ENCODE measurements at places on chromosomes 5 and 9.

GRCh38 chr5:158023266-158023665, 164.3 kb upstream of the CLINT1 start:
- no peak for DNase-seq

DNA sequence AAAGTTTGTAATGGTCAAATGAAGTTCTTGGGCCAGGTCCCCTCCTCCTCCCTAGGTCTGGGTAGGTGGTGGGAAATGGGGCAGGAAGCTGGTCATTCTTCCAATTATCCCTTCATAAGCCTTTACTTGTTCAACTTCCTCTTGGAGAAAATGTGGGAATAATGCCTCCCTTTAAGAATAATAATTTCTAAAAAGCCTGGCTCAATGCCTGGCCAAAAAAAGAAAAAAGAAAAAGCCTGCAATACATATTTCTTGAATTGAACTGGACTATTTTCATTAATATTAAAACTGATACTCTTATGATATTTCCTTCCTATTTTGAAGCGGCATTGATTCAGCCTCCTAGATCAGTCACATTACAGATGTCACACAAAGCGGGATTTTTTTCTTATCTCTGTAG, 600.9 kb downstream of the CCDC171 start:
- DNase-seq = no peak

GRCh38 chr5:7714697-7715096, 136.2 kb downstream of the CFAP90 start:
- no peak for DNase-seq

DNA sequence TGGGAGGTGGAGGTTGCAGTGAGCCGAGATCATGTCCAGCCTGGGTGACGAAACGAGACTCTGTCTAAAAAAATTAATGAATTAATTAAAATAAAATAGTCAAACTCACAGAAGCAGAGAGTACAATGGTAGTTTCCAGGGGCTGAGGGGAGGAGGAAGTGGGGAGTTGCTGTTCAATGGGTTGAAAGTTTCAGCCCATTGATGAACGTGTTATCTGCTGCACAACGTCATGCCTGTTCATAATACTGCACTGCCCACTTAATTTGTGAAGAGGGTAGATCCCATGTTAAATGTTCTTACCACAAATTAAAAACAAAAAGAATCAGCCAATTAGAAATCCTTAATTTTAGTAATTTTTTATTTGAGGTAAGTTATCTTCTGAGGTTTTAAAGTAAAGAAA, 16.4 kb upstream of the RUFY1 start:
- no peak for DNase-seq

- no peak for DNase-seq
Measured at GRCh38 chr5:164498438-164498837, 993.0 kb downstream of the MAT2B start.

DNA sequence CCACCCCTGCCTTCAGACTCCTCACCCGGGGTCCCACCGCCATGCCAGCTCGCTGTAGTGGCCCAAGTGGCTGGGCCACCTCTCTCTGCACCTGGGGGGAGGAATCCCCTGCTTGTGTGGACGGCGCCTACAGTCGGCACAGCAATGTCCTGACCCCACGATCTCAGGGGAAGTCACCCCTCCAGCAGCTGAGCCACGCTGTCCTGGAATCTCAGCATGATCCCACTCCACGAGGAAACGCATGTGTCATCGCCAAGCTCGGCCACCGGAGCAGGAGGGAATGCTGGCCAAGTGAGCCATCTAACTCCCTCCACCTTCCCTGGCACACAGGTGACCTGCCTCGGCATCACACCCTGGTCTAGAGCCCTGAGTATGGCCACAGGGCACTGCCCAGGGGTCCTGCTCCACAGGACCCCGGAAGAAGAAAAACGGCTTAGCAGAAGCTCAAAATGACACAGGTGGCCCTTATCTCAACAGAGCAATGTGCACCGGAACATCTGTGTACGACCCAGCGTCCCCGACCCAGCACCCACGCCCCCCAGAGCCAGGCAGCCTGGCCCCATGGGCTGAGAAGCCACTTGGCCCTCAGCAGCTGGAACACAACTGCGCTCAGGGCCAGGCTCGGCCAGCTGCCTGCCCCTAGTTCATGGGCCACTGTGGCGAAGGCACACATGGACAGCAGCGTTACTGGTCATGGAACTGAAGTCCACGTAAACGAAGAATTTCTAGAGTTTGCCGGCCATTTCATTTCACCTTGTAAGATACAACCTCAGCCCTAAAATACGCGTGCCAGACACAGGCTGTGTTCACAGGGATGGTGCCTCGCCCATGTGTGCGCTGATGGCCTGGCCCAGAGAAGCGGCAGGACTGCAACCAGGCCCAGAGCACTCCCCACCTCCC, 23.4 kb upstream of the CAMSAP1 start:
- no peak for DNase-seq

DNA sequence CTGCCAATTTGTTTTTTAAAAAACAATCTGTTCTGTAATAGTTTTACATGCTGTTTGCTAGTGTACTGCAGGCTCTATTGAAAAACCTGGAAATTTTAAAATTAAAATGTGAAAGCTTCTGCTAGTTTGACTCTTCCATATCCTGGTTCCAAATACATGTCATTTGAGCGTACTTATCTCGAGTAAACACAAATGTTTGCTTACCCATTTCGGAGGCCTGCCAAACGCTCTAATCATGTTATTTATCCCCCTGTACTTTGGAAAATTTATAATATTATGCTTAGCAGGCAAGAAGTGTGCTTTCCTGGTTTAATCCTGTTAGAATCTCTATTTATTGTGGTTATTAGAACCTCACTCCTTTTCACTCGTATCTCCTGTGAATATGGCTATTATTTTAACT, 476.8 kb upstream of the CYLC2 start:
- DNase-seq = no peak

- no peak for DNase-seq
Measured at GRCh38 chr9:113499876-113500497, 36.5 kb downstream of the RGS3 start.

DNA sequence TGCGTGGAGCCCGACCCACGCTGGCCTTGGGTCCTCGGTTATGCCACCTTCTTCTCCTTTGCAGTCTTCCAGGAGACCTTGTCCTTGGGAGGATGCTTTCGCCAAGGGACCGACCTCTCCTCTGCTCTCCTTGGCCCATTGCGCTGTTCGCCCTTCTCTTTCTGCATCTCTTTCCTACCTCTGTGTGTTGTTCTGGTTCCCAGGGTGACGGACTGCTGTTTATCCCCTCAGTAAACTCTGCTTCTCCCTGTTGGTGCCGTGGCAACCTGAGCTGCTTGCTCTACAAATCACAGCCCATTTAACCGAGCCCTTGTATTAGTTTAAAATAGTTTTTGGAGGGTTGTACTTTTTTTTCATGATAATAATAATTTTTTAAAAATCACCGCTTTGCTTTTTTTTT, 97.9 kb downstream of the DAPK1 start:
- no peak for DNase-seq

DNA sequence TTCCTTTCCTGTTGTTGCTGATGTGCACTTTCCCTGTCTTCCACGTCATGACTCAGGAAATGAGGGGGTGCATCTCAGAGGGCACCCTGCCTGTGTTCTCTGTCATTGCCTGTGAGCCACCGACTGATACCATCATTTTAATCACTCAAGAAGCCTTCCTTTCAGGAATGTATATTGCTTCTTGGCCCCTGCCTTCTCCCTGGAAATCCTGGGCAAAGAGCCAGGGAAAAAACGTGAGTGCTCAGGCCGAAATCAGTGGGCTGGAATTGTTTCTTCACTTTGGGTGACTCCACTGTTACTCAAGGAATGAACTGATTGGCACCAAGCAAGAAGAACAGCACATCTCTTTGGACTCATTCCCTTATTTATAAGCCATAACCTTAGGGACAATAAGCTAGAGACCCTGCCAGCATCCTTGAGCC, 126.1 kb downstream of the SNX18 start:
- DNase-seq = no peak

DNA sequence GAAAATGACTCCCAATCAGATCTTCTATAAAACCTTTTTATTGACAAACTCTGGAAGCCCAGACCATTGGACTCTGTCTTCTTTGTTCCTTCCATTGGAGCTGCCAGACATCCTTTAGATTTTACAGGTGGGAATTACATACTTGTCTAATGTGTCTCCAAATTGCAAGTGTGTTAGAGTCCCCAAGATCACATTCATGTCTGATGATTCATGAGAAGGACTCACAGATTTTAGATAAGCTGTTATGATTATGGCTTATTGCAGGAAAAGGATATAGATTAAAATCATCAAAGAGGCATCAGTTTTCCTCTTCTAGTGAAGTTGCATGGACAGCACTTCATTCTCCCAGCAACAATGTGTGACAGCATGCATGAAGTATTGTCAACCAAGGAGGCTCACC, 70.4 kb downstream of the MUSK start:
- DNase-seq = no peak

DNA sequence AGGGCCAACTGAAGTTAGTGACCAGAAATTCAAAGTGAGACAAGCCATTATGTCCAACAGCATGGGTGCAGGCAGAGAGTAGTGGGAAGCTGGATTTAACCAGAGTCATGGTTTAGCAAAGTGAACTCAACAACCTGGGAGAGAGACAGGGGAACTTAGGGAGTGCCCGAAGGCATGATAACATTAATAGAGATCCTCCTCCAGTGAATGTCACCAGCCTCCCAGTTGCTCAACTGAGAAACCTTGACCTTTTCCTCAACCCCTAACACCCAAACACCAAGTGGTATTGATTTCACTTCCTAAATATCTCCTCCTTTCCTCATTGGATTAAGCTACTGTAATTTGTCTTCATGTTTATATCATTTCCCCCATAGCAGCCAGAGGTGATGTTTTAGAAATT, 42.6 kb downstream of the HMGCS1 start:
- no peak for DNase-seq

All from caudate nucleus (tissue), 63 donors.